ENCODE measurements at places on chromosomes 2 and 18. TPM values are rescaled to one million over a fixed set of nuclear protein-coding genes. Genes with fewer than 3 reads are reported as not detected.

The RPRM gene
- polyA plus RNA-seq, result 0.66 TPM

The LIMS3 gene
- polyA plus RNA-seq, result 2.8 TPM

The ABCB11 gene
- 0.23 TPM for polyA plus RNA-seq

The KCNK3 gene
- 32.4 TPM for polyA plus RNA-seq

The LYG1 gene
- polyA plus RNA-seq, result 2.0 TPM

The ALPG gene
- polyA plus RNA-seq, result not detected

DNA sequence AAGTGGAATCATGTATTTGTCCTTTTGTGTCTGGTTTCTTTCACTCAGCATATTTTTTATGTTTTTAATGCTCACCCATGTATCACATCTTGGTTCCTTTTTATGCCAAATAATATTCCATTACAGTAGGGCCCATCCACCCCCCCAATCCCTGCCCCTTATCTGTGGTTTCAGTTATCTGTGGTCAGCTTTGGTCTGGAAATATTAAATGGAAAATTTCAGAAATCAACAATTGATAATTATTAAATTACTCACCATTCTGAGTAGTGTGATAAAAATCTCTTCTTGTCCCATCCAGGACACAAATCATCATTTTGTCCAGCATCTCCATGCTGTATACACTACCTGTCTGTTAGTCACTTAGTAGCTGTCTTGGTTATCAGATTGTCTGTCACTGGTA lies 66.7 kb downstream of the BIRC6 start:
- no peaks in the 10 kb centered on the region for H3K27me3 ChIP-seq
- H3K4me1 ChIP-seq, result peaks cover 20% of the 10 kb centered on the region
- no peak for DNase-seq
- H3K36me3 ChIP-seq, result no peaks in the 10 kb centered on the region
- no peak overlapping the region for H3K4me3 ChIP-seq

DNA sequence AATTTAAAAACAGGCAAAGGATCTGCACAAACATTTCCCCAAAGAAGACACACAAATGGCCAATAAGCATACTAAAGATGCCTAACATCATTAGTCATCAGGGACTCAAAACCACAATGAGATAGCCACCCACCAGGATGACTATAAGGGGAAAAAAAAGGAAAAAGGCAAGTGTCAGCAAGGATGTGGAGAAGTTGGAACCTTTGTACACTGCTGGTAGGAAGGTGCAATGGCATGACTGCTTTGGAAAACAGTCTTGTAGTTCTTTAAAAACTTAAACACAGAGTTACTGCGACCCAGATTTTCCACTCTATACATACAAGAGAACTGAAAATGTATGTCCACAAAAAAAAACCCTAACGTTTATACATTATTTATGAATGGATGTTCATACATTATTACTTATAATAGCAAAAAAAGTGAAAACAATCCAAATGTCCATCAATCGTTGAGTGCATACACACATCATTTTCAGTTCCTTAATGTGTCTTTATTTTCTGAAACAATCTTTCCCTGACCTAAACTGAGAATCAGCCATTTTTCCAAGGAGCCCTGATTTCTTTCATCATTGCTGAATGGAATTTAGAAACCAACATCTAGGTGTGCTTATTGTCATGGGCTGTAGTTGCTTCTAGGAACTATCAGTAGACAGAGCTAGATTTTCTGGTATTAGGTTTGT lies 64.7 kb upstream of the TLK1 start:
- H3K36me3 ChIP-seq, result no peaks in the 10 kb centered on the region
- H3K4me3 ChIP-seq, result no peak overlapping the region
- H3K4me1 ChIP-seq, result no peaks in the 10 kb centered on the region
- no peaks in the 10 kb centered on the region for H3K27me3 ChIP-seq
- no peak for DNase-seq
- no peak overlapping the region for H3K27ac ChIP-seq

DNA sequence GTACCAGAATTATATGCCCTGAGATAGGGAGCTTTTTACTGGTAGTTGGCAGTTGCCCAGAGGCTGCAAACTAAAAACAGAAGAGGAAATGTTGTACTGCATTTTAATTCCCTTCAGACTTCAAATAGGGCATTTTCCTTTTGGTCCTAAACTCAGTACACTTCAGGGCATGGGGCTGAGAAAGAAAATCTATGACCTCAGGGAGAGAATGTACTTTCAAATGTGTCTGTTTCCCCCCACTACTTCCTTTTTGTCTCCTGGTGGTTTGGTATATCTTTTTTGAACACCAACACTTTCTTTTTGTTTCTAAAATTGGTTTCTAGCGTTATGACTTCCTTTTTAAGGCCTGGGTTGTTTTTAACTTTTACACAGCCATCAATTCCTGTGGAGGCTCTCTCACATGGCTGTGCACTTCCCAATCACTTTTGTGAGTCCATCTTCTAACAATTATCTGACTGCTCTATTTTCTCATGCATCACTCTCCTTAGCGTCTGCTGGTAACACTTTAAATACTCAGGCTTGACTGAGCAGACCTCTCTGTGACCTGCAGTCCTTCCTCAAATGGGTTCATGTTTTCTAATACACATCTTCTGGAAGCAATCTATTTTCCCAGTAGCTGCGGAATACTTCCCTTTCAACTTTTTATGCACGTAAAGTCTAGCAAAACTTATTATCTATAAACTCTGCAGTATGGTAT lies 596.0 kb downstream of the LRP1B start:
- no peak for DNase-seq
- no peaks in the 10 kb centered on the region for H3K4me1 ChIP-seq
- no peaks in the 10 kb centered on the region for H3K27me3 ChIP-seq
- no peak overlapping the region for H3K4me3 ChIP-seq

DNA sequence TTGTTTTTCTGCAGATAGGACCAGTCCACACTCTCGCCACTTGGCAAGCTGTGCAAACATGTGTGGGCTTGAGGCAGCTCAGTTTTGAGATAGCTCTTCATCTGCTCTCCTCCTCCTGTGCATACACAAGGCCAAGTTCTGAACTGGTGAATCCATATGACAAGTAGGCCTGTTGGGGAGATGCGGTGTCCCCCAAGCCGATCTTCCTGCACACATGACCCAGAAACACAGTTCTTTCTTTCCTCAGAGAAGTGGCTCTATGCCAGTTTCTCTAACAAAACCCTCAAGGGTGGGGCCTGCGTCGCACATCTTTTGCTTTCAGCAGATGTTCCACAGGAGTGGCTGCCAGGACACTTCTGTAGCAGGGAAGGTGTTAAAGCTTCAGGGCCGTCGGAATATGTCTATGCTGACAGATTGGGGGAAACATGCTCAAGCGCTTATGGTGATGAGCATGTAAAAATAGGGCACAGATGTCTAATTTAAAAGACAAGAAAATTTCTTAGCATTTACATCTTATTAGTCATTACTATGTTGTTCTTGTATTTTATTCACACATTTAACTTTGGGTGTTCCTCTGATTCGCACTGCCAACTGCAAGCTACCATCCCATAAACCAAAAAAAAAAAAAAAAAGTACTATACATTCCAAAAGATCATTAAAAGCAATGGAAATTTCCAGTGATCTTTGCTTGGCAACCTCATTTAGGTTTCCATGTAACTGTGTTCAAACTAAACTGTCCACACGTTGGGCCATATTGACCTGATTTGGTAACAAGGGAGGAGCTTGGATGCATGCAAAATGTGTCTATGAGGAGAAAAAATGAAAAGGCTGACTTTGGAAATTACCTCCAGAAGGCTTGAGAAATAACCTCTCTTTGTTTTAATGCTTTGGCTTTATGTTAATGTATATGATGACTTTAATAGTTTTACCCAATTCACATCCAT lies 1055.5 kb upstream of the KLHL29 start:
- H3K27ac ChIP-seq, result no peak overlapping the region
- H3K4me3 ChIP-seq, result no peak overlapping the region
- no peaks in the 10 kb centered on the region for H3K27me3 ChIP-seq

GRCh38 chr18:22439447-22439846 lies 21.7 kb upstream of the CTAGE1 start:
- no peak overlapping the region for H3K4me3 ChIP-seq
- H3K4me1 ChIP-seq, result no peaks in the 10 kb centered on the region
- DNase-seq, result no peak
- H3K36me3 ChIP-seq, result no peaks in the 10 kb centered on the region

- no peak overlapping the region for H3K27ac ChIP-seq
- H3K4me1 ChIP-seq, result no peaks in the 10 kb centered on the region
- H3K4me3 ChIP-seq, result no peak overlapping the region
- no peaks in the 10 kb centered on the region for H3K36me3 ChIP-seq
- no peaks in the 10 kb centered on the region for H3K27me3 ChIP-seq
Measured at GRCh38 chr2:125386074-125386473, 1269.9 kb upstream of the GYPC start.

DNA sequence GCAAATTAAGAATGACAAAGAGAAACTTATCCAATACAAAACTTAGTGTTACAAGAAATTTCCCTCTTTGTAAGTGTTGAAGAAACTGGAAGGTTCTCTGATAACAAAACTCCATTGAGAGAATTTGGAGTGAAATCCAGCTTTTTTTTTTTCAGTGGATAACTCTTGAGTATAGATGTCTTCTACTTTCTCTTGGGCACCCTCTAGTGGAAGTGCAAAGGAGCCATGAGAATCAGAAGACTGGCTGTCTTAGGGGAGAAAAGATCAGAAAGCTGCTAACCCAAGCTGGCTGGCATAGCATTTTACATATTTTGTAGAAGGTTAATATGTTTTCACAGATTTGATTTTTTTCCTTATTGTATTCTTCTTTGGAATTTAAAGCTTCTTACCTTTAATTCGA lies 138.8 kb upstream of the SATB2 start:
- no peak overlapping the region for H3K4me3 ChIP-seq
- H3K27ac ChIP-seq, result no peak overlapping the region
- H3K36me3 ChIP-seq, result no peaks in the 10 kb centered on the region
- DNase-seq, result no peak

DNA sequence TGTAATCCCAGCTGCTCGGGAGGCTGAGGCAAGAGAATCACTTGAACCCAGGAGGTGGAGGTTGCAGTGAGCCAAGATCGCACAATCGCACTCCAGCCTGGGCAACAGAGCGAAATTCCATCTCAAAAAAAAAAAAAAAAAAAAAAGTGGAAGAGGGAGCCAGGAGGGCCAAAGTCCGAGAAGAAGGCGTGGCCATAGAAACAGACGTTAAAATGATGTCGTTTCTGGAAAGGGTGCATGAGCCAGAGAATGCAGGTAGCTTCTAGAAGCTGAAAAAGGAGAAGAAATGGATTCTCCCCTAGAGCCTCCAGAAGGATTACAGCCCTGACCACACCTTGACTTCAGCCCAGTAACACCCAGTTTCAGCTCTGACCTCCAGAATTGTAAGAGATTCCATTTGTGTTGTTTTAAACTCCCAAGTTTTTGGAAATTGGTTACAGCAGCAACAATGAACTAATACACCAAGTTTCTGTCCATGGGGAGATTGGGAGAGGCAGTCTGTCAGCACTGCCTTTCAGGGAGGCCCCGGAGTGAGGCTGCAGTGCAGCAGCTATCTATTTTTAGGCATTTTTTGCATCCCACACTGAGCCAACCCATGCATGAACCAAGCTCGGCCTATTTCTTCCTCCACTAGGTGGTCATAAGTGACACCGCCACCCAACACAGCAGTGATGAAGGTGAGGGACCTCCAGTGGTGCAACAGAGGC lies 14.2 kb upstream of the TRAF3IP1 start:
- no peak overlapping the region for H3K4me3 ChIP-seq
- H3K27ac ChIP-seq, result no peak overlapping the region
- no peaks in the 10 kb centered on the region for H3K27me3 ChIP-seq
- H3K4me1 ChIP-seq, result no peaks in the 10 kb centered on the region
- no peaks in the 10 kb centered on the region for H3K36me3 ChIP-seq

- H3K36me3 ChIP-seq, result no peaks in the 10 kb centered on the region
- no peak overlapping the region for H3K4me3 ChIP-seq
- no peak for DNase-seq
- no peaks in the 10 kb centered on the region for H3K27me3 ChIP-seq
- H3K4me1 ChIP-seq, result peaks cover 61% of the 10 kb centered on the region
Measured at GRCh38 chr2:39409697-39410389, 27.2 kb downstream of the MAP4K3 start.

DNA sequence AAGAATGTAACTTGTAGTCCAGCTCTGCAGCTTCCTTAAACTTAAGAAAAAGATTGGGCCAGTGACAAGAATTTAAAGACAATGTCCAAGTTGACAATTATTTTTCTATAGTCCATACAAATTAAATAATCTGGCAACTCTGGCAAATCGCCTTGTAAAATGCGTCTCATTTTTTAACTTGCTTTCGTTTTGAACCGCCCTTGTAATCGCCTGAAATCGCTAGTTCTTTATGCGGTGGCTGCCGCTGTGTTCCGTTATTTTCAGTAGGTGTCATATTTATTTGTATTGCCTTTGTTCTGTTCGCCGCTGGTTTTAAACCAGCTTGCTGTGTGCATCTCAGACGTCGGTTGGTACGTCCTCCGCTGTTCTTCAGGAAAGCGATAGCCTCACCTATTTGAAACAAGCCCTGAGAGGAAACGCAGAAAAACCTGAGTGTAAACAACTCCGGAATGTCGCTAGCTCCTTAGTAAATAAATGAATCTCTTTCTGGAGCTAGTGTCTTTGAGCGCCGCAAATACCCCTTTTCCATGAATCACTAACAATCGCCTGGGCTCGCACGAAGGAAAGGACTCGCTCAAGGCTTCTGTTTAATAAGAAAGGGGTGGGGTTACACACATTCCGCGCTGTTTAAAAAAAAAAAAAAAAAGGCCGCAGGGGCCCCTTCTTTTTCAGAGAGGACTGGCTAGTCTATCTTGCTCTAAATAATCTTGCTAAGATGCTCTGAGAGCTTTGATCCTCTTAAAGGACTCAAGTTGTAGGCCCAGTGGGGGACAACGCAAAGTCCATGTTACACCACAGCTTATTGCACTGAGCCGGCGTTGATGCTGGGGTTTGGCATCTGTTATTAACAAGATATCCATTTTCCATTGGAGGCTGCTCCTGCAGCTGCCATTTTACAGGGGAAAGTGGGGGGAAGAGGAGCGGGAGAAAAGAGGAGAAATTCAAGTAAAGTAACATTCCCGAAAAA lies 3.0 kb downstream of the HOXD8 start:
- H3K4me3 ChIP-seq, result no peak overlapping the region
- DNase-seq, result no peak
- H3K27ac ChIP-seq, result no peak overlapping the region
- no peaks in the 10 kb centered on the region for H3K36me3 ChIP-seq
- H3K27me3 ChIP-seq, result peaks cover 100% of the 10 kb centered on the region
